NCI-H2081 (cell line): ENCODE measurements at places on chromosomes 6 and 20.

- no peak for DNase-seq
Measured at GRCh38 chr6:163568275-163568674, 153.8 kb downstream of the QKI start.

GRCh38 chr6:129120856-129121638, 238.1 kb downstream of the LAMA2 start:
- DNase-seq: no peak

GRCh38 chr6:10381830-10382208, 33.1 kb downstream of the TFAP2A start:
- no peak for DNase-seq

GRCh38 chr6:30497714-30498113, 8.4 kb downstream of the HLA-E start:
- DNase-seq: no peak

- no peak for DNase-seq
Measured at GRCh38 chr6:125872259-125872921, 81.6 kb downstream of the NCOA7 start.

DNA sequence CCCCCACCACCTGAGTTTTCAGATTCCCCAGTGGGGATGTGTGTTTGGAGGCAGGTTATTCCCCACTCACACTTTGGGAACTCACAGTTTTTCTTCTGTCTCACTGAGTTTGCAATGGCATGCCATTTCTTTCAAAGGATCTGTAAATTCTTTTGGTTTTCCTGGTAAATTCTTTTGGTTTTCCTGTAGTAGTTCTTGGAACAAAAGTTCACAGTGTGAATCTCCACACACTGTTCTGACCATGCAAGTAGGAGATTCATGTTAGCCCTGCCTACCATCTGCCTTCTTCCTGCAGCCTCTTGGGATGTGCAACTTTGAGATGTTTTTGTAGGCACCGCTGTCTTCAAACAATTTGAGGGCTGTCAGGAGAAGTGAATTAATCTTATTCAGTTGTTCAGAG, 165.6 kb upstream of the OGFRL1 start:
- no peak for DNase-seq

GRCh38 chr6:150220634-150221551, 78.0 kb downstream of the PPP1R14C start:
- DNase-seq: no peak

DNA sequence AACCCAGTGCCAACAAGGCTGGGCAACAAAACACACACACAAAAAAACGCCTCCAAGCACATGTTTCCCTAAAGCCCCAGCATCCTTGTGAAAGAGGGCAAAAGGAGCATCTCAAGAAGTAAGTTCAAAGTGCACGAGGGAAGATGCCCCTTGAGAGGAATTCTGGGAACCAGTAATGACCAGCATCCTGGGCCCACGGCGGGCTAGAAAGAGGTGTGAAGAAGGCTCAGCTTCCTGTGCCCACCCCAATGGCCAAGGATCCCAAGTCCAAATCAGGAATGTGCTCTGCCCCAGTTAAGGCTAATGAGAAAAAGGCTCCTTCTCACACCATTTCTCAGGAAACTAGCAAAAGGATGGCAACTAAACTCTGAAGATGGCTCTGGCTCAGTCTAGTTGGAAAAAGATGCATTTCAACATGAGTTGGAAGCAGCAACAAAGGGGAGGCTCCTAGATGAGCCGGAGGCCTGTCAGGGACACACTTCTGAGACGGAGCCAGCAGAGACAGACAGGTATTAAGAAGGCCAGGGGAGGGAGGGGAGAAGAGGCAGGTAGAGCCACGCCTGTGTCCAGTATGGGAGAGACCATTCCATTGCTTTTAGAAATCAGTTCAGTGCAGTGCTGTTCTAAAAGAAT, 3.2 kb downstream of the RIMS4 start:
- no peak for DNase-seq

DNA sequence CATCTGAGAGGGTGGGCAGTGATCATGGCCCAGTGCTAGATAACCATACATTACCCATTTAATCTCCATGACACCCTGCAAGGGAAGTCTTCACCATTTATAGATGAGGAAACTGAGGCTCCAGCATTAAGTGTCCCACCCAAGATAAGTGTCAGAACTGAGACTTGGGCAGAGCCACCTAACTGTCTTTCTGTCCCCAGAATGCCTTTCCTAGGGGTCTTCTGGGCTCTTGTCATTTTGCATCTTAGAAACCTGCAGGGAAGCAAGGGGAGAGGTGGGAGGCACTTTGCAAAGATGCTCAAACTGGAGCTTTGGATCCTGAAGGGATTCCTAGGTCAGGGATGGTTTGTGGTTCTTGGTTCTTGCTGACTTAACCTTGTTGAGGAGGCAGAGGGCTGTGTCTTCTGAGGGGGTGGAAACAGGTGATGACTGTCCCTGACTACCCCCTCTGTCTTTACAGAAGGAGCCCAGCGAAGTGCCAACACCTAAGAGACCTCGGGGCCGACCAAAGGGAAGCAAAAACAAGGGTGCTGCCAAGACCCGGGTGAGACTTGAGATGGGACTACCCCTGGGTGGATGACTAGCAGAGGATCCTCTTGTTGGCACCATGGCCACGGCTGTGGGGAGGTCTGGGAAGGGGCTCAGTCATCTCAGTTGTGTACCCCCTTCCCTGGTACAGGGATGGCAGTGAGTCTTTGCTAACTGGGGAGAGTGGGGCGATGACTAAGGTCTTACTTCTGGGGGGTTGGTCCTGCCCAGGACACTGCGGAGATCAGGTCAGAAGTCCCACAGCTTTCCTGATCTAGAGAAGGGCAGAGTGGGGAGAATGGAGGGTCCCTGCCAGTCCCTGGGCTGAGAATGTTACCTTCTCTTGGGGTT, 5.8 kb downstream of the HMGA1 start:
- no peak for DNase-seq

- DNase-seq: no peak
Measured at GRCh38 chr6:108463784-108464183, 96.9 kb upstream of the FOXO3 start.

- DNase-seq: no peak
Measured at GRCh38 chr6:148513145-148514071, 170.8 kb downstream of the SASH1 start.

- DNase-seq: no peak
Measured at GRCh38 chr20:21518292-21518991, 4.6 kb upstream of the NKX2-2 start.

DNA sequence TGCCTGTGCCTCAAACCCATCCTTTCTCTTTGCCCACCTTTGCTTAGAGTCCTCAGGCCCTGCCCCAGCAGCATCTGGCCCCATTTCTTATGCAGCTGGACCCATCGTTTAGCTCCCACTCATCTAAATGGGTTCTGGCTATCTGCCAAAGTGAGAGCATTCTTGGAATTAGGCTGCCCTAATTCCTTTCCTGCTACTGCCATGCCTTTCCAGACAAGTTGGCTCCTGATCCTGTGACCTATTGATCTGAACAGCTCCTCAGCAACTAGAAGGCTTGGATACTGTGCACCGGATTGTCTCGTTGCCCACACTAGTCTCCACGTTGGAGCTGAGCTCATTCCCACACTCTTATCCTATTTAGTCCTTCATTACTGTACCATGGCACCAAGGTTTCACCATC, 22.9 kb downstream of the DZANK1 start:
- DNase-seq: no peak

DNA sequence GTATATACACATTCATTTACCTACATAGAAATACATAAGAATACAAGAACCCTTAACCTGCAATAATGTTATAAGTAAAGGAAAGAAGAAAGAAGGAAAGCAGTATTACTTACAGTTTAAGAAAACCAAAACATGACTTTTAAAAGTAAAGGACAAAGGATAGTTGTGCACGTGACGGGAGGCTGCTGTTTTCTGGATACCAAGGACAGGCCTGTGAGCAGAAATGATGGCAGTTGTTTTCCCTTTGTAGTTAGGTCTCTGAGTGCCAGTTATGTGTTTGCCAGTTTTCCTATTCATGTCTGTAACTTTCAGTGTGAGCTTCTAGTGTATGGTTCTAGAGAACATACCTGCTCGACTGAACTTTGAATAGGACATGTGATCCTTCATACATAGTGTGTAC, 54.8 kb downstream of the FAM120B start:
- DNase-seq: no peak

DNA sequence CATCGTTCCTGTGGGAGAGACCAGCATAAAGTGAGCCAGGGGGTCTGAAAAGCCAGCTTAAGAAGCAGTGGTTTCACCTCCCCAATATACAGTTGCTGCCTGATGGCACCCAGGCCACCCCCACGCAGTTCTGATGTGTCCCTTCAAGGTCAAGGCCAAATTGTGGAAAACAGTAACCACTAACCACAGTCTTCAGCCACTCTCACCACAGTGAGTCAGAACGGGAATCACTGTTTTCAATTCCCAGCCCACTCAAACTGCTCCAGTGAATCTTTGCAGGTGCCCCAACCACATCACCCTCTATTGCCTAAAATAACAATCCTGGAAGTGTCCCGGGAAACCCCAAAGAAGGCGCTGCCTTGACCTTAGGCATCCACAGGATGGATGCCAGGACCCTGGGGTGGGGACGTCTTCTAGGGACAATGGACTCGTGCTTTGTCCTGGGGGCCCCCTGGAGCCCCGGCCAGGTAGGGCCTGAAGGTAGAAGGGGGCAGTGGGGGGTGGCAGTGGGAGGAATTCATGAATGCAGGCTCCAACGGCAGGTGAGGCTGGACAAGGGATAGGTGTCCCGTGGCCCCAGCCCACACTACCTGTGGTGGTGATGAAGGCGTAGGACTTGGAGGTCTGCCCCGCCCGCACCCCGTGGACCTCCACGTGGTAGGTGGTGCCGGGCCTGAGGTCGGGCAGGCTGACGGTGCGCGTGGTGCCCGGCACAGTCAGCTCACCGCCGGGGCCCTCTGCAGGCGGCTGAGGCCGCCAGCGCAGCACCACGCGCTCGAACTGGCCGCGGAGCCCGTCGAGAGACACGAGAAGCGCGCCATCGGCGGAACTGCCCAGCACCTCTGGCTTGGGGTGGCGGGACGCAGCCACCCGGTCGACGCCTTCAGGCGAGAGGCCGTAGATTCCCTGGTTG, 22.2 kb downstream of the TNXB start:
- DNase-seq: no peak

GRCh38 chr6:18053078-18053477, 65.6 kb upstream of the KIF13A start:
- DNase-seq: no peak

DNA sequence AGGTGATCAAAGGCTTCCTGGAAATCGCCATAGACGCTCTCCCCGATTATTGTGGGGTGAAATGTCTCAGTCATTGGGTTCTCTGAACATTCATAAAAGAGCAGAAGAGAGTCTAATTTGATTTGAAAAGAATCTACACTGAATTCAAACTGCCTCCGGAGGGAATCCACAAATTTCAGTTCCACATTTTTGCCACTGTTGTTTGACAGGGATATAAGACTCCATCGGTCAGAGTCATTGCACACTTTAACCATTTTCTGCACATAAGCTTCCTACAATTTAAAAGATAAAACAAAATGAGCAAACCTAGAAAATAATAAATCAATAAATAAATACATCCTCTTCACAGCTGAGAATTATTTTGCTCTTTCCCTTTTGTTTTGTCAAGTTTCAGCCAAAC, 2.3 kb downstream of the TENT5A start:
- DNase-seq: no peak

DNA sequence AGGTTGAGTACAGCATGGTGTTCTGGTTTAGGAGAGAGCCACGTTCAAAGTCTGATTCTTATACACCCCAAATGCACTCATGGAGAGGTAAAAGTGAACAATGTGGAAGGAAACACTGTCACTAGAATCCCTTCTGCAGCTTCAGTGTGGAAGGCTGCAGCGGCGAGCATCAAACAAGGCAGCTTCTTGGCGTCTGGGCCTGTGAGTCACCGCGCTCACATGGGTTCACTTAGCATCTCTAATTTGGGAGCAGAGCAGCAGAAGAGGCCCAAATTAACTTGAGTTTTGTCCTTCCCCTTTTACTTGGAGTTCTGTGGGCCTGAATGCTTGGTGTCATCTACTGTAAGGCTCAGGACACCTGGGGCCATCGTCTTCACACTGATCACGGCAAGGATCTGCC, 10.9 kb upstream of the E2F1 start:
- DNase-seq: no peak

GRCh38 chr6:130269969-130270635, 47.4 kb upstream of the SAMD3 start:
- DNase-seq: no peak

- no peak for DNase-seq
Measured at GRCh38 chr6:166640342-166641043, 13.4 kb upstream of the RPS6KA2 start.

DNA sequence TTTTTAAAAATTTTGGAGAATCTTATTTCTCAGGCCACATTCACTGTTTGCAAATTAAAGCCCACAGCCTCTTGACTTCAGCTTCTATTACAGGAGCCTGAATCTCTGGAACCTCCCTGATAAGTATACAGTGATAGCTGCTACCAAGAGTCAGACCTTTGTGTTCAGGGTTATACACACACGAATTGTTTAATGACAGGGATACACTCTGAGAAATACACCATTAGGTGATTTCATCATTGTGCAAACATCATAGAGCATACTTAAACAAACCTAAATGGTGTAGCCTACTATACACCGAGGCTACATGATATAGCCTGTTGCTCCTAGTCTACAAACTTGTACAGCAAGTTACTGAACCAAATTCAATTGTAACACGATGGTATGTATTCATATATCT, 473.9 kb downstream of the PKHD1 start:
- no peak for DNase-seq

- no peak for DNase-seq
Measured at GRCh38 chr20:58584881-58585752, 66.0 kb upstream of the STX16 start.

DNA sequence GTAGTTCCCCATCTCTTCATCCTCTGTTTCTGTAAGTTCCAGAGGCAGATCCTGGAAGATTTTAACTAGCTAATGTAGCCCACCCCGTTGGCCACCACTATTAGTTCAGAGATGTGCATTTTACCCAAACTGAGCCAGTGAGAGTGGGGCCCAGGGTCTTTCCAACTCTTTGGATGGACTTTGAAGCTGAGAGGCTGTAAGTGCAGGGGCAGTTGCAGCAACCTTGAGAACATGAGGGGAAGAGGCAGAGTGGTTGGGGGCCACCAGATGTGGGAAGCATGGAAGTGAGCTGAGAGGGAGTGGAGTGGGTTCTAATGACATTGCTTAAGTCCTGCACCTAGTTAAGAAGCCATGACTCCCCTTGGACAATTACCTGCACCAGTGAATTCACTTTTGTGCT, 72.2 kb downstream of the CDH26 start:
- no peak for DNase-seq

- no peak for DNase-seq
Measured at GRCh38 chr6:147209762-147210449, 5.7 kb downstream of the STXBP5 start.

GRCh38 chr6:85344996-85345395, 104.9 kb upstream of the NT5E start:
- DNase-seq: no peak
